GM12891 (cell line): ENCODE measurements at places on chromosomes 12 and 14.

DNA sequence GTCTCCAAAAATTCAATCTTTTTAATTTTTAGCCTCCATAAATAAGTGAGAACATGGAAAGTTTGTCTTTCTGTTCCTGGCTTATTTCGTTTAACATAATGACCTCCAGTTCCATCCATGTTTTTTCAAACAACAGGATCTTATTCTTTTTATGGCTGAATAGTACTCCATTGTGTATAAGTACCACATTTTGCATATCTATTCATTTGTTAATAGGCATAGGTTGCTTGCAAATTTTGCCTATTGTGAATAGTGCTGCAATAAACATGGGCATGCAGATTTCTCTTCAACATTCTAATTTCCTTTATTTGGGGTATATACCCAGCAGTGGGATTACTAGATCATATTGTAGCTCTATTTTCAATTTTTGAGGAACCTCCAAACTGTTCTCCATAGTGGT is 16.1 kb upstream of the PAH start:
- DNase-seq = no peak

GRCh38 chr14:95489214-95490137 is 27.0 kb downstream of the SYNE3 start:
- DNase-seq = no peak

GRCh38 chr12:3032161-3032560 is 45.0 kb upstream of the TSPAN9 start:
- no peak for DNase-seq

DNA sequence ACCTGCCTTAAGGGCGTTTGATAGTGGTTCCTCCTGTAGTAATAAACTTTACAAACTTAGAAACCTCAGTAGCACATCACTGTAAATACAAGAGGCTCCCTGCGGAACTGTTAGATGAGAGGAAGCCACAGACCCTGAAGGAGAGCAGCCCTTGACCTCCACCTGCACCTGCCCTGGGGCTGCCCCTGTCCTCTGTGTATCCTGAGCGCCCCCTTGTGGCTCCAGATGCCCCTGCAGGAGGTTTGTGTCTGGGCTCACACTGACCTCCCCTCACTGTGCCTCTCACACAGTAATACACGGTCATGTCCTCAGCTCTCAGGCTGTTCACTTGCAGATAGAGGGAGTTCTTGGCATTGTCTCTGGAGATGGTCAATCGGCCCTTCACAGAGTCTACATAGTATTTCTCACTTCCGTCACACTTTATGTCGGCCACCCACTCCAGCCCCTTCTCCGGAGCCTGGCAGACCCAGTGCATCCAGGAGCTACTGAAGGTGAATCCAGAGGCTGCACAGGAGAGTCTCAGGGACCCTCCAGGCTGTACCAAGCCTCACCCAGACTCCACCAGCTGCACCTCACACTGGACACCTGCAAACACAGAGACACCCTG is 1059.8 kb downstream of the TMEM121 start:
- DNase-seq = peak; percentile 41
